ENCODE measurements at places on chromosomes 7 and 10.

DNA sequence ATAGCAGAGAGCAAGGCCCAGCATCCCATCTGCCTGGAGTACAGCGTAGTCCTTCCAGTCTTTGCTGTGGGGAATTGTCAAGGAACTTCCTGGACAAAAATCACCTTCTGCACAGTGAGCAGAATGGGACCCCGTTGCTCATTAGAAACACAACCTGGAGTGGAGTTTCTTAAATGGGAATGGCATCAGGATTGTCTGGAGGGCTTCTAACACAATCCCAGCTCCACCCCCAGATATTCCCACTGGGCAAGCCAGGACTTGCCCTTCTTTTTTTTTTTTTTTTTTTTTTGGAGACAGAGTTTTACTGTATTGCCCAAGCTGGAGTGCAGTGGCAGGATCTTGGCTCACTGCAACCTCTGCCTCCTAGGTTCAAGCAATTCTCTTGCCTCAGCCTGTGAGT is 356.4 kb downstream of the GALNT17 start:
- no peak for DNase-seq

GRCh38 chr7:157012113-157012547 is 1.7 kb upstream of the MNX1 start:
- no peak for DNase-seq

- DNase-seq = no peak
These were observed 101.7 kb downstream of the SVIL start for GRCh38 chr10:29533046-29533445.

DNA sequence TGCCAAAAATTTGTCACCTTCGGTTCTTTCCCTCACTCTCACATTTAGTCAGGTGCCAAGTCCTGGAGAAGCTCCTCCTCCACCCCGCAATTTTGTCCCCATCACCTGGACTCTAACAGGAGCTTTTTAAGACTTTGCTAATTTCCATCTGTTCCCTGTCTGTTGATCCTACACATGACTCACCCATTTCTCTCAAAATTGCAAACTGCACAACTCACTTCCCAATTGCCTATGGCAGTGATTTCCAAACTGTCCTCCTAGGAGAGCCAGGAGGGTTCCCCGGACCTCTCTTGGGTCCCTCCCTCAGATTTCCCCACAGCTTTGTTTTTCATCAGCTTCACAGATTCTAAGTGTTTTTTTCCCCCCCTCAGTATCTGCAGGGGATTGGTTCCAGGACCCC is 120.3 kb downstream of the WNT2 start:
- no peak for DNase-seq

DNA sequence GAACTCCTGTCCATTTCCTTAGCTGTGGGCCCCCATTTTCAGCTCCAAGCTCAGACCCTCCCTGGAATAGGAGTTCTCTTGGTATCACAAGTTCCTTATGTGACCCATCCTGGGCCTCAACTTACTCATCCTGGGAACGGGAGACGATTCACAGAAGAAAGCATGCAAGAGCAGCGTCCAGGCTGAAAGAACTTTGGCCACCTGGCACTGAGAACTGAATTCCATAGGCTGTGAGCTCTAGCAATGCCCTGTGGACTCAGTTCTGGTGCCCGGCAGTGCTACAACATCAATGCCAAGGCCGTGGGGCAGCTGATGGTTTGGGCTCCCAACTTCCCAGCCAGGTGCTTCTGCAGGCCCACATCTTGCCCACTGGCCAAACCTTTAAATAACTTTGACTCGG is 3.9 kb upstream of the CUEDC2 start:
- no peak for DNase-seq

DNA sequence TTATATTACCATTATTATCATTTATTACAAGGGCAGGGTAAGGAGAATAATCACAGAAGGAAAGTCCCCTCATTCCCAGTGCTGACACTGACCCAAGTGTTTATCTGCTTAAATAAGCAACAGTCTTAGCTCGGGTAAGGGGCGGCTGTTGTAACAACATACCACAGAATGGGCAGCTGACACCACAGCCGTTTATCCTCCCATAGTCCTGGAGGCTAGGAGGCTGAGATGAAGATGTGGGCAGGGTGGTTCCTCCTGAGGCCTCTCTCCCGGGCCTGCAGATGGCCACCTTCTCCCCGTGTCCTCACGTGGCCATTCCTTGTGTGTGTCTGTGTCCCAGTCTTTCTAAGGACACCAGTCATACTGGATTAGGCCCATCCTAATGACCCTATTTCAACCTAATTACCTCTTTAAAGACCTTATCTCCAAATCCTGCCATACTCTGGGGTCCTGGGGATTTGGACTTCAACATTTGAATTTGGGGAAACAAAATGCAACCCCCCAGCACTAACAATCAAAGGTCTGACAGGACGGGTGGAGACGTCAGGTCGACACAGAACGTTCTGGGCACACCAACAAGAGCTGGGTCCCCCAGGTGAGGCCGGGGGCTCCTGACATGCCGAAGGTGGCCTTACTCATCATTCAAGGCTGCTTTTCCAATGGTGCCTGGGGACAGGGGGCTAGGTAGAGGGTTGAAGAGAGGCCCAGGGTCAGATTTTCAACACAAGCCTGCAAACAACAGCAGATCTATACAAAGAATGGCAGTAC is 93.5 kb downstream of the TNS3 start:
- no peak for DNase-seq

DNA sequence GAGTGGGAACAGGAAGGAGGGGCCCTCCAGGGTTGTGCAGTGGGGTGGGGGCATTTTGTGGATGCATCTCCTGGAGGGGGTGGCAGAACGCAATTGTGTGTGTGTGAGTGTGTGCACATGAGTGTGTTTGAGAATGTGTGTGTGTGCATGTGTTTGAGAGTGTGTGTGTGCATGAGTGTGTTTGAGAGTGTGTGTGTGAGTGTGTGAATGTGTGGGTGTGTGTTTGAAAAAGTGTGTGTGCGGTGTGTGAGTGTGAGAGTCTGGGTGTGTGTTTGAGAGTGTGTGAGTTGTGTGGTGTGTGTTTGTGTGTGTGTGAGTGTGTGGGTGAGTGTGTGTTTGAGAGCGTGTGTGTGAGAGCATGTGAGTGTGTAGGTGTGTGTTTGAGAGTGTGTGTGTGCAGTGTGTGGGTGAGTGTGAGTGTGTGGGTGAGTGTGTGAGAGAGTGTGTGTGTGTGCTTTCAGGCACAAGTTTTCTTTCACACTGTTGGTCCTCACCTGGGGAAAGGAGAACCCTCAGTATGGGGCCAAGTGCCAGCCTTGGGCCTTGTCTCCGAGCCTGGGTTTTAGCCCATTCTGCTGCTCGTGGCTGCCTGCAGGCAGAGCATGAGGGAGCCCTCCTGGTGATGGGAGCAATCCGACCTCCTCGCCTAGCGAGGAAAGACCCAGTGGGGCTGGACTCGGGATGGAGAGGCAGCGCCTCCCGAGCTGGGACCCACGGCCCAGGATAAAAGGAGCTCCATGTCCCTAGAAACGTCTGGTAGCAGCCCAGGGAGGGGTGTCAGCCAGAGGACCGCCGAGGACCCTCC is 35.6 kb downstream of the CDH23 start:
- no peak for DNase-seq

- DNase-seq = peak; percentile 68
These were observed at the start of gene MDFIC for GRCh38 chr7:114922026-114922651. TSS of gene MDFIC (plus strand) at chr7:114922094. CDS start at chr7:114923034, 940 bp downstream.

GRCh38 chr10:130201043-130201380 is 64.8 kb downstream of the GLRX3 start:
- no peak for DNase-seq

- no peak for DNase-seq
These were observed 5.7 kb downstream of the NRF1 start for GRCh38 chr7:129617178-129617577.

GRCh38 chr7:32462977-32463376 is 27.2 kb downstream of the LSM5 start:
- DNase-seq = no peak

- no peak for DNase-seq
These were observed 51.1 kb downstream of the INSIG1 start for GRCh38 chr7:155348806-155349205.

DNA sequence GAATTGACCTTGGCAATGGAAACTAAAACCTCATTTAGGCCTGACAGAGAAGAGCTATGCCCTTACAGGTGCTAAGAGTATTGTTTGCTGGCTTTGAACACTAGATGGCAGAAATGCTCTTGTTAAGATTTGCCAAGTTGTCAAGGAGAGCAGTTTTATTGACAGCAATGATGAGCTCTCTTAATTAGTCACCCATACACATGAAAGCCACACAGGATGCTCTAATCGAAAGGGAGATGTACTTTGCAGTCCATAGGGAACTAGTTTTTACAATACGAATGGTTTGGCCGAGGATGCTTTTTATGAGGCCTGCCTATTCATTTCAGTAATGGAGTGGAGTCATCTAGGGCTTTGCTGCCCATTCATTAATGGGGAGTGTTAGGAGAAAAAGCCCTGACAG is 45.4 kb upstream of the MBL2 start:
- no peak for DNase-seq

- peak; percentile 68 for DNase-seq
These were observed 3.6 kb downstream of the NXPH1 start for GRCh38 chr7:8436965-8437364.

GRCh38 chr10:92830478-92831389 is 17.6 kb upstream of the EXOC6 start:
- DNase-seq = peak; percentile 39

DNA sequence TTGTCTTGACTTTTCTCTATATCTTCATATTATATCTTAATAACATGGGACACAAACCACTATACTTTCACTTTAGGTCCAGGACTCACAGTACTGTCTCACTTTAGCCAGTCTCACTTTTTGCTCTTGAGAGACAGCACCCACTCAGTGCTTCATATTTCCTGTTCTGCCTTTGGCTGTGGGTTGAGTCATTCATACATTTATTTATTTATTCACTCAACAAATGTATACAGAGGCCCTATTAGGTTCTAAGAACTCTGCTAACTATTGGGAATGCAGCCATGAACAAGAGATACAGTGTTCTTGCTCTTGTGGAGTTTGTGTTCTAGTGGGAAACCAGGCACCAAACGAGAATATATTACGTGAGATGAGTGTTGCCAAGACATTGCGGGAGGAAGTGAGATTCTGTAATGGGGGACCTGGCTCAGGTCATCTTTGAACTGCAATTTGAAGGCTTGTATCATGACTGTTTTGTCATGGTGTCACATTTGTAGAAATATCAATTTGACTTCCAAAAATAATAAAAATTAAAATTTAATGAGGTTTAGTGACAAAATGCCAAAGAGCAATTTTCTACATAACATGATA is 190.1 kb downstream of the SDHAF3 start:
- no peak for DNase-seq

DNA sequence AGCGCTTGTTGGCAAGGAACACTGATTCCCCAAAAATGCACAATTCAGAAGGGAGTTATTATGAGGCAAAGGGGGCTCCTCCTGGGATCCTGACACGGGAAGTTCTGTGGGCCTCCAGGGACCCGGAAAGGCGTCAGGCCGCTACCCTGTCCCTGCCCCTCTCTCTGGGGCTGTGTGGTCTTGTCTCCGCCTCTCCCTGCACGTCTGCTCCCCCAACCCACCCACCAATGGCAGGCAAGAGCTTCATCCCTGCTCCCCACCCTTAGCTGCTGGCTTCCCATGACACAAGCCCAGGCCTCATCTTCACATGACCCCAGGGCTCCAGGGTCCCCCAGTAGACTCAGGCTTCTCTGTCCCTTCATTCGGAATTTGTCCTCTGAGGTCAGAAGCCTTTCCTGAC is 31.0 kb upstream of the ADRB1 start:
- no peak for DNase-seq

GRCh38 chr7:120502132-120502531 is 229.2 kb downstream of the KCND2 start:
- DNase-seq = no peak

DNA sequence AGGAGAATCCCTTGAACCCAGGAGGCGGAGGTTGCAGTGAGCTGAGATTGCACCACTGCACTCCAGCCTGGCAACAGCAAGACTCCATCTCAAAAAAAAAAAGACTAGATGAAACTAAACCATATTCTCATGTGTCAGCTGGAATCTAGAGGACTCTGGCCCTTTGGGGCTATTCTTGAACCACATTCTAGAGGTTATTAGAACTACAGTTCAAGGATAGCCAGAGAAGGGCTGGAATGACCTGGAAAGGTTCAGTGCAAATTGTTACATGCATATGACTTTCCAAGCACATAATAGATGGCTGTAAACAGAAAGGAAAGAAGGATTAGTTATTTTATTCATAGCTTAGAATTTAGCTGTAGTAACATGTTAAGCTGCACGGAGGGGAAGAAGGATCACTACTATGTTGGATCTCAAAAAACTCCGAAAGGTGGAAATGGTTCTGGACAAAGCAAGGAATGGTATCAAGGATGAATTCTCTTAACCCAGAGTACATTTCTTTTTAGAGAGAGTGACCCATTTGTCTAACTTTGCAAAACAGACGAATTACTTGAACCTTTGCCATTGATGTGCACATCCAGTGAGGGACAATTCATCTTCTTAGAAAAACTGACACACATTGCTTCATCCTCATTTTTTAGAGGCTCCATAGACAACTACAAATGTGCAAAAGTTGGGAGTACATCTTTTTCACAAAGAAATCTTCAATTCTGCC is 124.0 kb upstream of the SAMD8 start:
- no peak for DNase-seq

DNA sequence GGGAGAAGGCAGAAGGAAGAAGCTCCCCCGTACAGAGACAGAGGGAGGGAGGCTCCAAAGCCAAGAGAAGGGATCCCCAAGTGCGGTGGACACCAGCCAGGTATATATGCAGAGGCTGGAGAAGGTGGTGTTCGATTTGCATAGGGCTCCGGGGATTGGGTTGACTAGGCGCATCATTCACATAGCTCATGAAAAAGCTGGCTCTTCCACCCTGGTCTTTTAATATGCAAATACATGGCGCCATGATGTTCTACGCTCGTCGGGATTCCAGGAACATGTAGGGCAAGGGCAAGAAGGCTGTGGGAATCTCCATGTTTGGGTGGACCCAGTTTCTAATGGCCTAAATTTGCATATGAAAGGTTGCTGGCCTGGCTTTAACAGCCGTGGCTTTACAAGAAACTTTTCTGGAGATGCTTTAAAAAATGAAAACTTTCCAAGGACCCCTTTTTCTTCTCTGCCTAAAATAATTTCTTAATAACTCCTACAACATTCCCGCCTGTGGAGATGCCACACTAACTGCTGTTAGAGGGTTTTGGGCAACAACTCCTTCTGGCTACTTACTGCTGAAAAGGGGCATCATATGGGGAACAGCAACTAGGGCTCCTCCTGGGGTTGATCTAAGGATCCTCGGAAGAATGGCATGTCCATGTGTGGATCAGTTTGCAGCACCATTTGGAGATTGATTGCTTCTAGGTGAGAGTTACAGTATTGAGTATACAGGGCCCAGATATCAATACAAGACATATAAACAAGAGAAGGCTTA is 28.3 kb downstream of the C1GALT1 start:
- DNase-seq = no peak

- DNase-seq = no peak
These were observed 22.3 kb upstream of the NPTX2 start for GRCh38 chr7:98594787-98595186.

- no peak for DNase-seq
These were observed 95.1 kb downstream of the BMPR1A start for GRCh38 chr10:86851328-86852207.

DNA sequence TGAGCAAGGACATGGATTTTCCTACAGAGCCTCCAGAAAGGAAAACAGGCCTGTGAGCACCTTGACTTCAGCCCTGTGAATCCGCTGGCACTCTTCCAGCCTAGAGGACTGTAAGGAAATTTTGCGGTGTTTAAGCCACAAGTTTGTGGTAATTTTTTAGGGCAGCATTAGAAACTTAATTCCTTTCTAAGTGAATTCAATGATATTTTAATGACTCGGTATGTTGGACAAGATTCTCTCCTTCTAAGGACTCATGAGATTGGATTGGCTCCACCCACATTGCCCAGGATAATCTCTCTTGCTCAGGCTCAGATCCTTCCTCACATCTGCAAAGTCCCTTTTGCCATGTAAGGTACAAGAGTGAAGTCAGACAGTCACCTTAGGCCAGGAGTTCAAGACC is 4.5 kb downstream of the LYZL2 start:
- DNase-seq = no peak
